ENCODE measurements at places on chromosomes 6 and 20.

- DNase-seq: no peak
These were observed 6.6 kb upstream of the GFRA4 start for GRCh38 chr20:3669710-3670367.

GRCh38 chr6:38943964-38944363, 104.6 kb upstream of the GLP1R start:
- DNase-seq: peak; percentile 1

DNA sequence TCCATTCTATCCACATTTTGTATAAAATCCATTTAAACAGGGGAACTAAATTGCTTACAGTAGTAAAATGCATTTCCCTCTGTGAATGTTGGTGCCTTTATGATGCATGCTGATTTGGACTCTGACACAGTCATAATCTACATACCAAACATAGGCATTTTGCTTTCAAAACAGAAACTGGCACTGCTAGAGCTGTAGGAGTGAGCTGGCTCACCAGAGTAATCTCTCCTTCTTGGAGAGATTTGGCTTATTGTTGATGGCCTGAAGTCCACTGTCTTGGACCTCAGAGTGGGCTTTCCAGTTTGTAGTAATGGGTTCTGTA, 363.2 kb upstream of the FLRT3 start:
- peak; percentile 19 for DNase-seq

- DNase-seq: peak; percentile 63
These were observed 36.8 kb downstream of the NCR2 start for GRCh38 chr6:41371992-41372831.

DNA sequence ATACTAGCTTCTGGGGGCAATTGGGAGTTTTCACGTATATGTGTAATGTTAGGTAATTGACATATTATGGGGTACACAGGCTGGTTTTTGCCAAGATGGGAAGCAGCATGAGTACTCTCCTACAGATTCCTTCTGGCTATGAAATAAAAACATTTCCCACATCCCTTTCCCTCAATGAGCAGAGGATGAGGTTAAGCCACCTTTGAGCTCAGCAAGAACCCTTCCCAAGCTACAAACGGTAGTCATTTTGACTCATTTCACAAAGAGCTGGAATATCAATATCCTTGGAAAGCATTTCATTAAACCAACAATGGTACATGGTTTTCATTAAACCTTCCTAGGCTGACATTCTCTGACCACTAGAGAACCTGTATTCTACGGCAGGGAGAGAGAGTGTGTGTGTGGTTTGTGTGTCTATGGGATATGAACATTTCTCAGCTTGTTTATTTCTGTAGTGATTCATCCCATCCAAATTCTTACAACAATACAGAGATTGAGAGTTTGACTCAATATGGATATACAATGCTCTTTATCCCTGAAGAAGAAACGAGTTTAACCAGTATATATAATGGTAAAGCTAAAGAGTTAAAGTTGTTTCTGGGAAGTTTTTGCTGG, 119.5 kb downstream of the ARHGAP18 start:
- DNase-seq: peak; percentile 92

- DNase-seq: no peak
These were observed 18.9 kb downstream of the PKIG start for GRCh38 chr20:44601236-44601671.

- DNase-seq: peak; percentile 60
These were observed 301.2 kb upstream of the BMP2 start for GRCh38 chr20:6466075-6466810.

DNA sequence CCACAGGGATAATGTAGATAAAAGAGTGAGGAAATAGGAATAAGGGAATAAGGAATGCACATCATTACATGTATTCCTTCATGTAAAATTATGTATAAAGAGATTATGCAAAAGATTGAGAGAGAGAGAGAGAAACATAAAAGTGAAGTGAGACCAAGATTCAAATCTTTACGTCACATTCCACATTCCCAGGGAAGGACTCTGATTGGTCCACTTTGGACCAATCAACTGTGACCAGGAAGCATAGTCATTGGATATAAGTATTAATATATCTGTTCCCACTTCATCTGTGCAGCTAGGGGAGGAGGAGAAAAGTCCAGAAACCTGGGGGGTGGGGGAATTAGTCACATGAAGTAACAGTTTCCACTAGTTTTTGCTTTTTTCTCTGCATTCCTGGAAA, 66.4 kb downstream of the SLC2A10 start:
- DNase-seq: no peak

GRCh38 chr20:14341801-14342200, 4.4 kb upstream of the FLRT3 start:
- DNase-seq: peak; percentile 73

GRCh38 chr20:62350629-62351422, 16.3 kb downstream of the LAMA5 start:
- no peak for DNase-seq

DNA sequence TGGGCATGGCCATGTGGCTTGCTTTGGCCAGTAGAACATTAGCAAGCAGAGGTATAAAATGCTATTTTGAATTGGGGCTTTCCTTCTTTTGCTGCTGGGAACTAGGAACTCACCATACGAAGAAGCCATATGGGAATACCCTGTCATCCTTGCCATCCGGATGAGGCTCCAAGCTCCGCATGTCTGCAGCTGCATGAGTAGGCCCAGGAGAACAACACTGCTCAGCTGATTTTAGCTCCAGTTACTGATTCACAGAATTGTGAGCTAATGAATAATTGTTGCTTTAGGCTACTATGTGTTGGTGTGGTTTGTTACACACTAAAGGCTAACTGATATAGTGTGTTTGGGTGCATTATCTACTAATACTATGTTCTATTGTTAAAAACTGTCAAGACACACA, 2.7 kb upstream of the PLCB4 start:
- DNase-seq: no peak

DNA sequence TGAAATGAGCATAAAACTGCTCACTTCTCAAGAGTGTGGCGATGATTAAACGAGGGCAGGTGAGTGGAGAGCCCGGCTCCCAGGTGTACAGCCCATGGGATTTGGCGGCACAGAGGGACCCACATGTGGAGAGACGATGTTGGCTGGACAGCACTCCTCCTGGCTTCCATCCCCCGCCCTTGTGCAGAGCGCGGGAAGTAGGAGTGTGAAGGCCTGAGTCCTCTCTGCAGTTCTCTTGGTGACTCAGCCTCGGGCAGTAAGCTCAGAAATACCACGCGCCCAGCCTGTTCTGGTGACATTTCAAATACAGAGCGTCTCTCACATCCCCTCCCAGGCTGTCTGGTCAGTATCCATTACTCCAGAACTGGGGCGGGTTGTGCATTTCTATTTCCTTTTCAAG, 94.2 kb upstream of the SRSF6 start:
- DNase-seq: no peak

DNA sequence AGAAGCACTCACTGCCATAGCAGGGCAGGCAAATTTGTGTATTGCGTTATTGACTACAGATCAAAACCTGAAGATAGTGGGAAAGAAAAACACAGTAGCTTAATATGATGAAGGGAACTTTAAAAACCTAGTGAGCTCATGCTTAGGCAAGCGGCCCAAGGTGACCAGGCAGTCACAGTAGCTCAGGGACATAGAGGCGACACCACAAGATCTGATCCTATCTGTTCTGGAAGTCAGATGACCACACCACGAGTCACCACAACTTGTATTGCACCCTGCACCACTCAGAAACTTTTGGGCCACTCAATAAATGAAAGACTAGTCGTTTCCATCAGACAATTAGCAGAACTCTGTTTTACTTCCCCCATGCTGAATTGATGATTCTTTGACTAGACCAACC, 4.9 kb downstream of the CLIC5 start:
- no peak for DNase-seq

DNA sequence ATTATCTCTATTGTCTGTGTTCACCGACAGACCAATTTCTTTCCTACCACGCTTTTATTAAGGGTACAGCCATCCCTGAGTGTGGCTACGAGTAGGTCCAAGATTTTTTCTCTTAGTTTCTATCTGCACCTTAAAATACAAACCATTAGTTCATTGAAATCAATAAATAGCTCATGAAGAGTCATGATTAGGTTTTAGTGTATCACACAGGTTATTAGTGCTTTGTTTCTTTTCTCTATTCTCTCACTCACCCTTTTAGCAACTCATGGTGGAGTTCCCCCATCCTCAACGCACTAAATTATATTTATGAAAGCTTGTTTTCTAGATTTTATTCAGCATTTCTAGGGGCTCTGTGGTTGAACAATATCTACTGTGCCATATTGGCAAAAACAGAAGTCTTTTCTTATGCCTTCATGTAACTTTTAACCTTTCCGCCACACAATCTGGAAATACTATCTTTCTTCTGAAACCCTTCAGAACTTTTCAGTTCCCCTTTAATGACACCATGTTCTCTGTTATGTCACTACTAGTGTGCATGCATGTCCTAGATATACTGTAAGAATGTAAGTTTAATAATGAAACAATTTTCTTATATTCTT, 128.2 kb upstream of the LAMA2 start:
- DNase-seq: no peak

DNA sequence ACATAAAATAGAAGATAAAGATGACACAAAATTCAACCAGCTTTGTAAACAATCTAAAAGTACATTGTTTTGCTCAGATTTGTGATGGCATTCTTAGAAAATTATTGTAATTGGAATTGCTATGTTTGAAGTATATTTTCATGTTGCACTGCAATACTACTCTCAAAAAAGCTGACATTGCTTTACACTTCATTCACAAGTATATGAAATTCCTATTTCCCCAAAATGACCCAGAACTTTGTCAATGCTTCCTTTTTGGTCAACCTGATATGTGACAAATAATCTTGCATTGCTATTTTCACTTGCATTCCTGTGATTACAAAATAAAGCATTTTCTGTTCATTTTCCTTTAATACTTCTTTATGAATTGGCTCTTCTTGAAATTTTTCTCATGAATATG, 104.1 kb upstream of the BMP5 start:
- DNase-seq: no peak

- no peak for DNase-seq
These were observed 88.3 kb downstream of the ZHX3 start for GRCh38 chr20:41229259-41229658.

DNA sequence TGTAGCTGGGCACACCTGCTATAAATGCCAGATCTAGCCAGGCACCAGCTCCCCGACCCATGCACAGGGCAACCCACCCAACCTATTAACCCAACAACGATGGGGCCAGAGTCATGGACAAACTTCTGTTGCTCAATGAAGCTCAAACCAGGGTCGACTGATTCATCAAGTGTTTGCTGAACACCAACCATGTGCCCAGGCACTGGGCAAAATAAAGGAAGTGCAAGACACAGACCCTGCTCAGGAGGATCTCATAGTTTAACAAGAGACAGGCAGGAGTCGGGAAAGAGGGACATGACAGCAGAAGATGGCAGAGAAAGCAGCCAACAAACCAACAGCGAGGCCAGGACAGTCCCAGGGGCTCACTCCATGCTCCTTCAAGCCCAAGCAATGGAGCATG, 18.8 kb downstream of the KCNK5 start:
- DNase-seq: no peak

DNA sequence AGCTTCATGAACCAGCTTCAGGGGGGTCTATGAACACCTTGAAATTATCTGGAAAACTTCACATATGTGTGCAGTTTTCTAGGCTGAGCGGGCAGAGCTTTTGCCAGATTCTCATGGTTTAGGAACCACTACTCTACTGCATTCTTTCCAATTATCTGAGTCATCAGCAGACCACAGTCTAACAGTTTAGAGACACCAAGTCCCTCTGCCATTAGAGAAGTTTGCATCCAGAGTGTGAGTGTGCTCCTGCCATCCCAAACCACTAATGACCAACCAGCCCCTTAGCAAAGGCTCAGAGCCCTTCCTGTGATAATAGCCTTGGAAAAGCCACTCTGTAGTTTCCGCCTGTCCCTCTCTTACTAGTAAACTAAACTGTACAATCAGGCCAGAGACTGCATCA, 96.8 kb downstream of the PHACTR1 start:
- DNase-seq: no peak

GRCh38 chr6:34143884-34144580, 1.9 kb downstream of the GRM4 start:
- DNase-seq: no peak

DNA sequence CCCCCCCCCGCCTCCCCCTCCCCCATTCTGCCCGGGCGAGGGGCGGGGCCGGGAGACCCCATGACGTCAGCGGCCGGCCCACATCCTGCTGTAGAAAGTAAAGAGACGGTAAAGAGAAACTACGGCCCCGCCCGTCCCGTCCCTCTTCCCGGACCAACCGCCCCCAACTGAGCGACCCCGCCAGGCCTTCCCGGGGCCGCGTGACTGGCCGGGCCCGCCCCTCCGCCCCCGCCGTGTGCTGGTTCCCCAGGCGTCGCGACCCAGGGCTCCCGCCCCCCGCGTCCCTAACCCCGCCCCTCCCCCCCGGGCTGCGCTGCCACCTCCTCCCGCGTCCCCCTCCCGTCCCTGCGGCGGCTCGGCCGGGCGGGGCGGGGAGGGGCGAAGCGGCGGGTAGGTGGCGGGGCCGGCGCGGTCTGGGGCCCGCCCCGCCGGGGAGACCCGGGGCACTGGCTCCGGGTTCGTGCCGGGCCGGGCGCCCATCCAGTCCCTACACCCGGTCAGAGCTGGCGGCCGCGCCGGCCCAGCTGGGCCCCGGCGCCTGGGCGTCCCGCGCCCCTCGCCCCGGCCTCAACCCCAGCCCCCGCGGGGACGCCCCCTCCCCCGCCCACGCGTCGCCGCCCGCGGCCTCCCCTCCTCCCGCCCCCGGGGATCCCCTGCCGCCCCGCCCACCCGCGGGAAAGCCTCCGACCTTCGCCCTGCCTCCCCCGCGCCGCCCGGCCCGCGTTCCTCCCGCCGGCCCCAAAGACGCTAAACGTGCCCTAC, 655 bp upstream of the HIVEP1 start:
- peak; percentile 98 for DNase-seq

GRCh38 chr20:10646886-10647420, 26.8 kb downstream of the JAG1 start:
- DNase-seq: no peak

DNA sequence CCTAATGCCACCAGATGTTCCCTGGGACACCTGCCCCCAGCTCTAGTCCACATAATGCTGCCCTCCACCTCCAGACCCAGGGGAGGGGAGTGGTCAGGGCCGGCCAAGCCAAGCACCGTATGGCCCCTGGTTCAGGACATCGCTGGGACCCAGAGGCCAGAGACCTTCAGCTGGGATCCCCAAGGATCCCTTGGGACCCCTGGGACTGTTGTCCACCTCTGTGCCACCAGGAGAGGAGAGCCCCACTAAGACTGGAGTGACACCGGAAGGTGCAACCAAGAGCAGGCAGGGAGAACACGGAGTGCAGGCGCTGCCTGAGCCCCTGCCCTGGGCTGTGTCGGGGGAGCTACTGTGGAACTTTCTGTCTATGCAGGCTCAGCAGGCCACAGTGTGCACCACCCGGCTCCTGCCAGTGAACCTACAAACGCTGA, 43.6 kb downstream of the CTCFL start:
- DNase-seq: no peak

- no peak for DNase-seq
These were observed 23.2 kb upstream of the CHRNA4 start for GRCh38 chr20:63384336-63384735.
